NCI-H1092 (cell line): ENCODE measurements at places on chromosomes 11 and 22.

GRCh38 chr22:23608583-23608982 lies 23.5 kb downstream of the DRICH1 start:
- no peak for DNase-seq

GRCh38 chr22:19607192-19608002 lies 83.2 kb upstream of the CLDN5 start:
- DNase-seq, result peak; percentile 76

DNA sequence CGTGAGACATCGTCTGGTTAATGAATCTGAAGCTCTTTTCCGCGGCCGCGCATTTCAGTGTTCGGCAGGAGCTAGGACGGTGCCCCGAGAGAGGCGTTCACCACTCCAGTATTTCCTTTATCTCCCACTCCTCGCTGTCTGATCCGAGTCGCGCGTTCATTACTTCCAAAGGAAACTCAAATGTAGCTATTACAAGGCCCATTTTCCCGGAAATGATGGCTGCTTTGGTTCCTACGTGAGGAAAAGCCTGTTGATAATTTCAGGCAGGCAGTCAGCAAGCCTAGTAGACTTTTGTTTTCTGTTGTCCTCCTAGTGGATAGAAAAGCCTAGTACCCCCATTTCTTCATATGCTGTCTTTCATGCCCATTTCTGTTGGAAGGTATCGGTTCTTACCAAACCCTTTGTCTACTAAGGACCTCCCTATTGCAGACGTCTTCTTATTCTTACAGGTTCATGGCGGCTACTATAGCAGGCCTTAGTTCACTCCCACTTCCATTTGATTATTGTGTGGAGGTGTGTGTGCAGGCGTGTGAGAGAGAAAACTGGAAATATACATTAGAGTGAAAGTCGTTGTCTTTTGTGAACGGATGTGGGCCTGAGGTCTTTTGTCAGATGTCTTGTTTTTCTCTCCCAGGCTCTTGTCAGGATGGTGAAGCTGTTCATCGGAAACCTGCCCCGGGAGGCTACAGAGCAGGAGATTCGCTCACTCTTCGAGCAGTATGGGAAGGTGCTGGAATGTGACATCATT lies 737 bp downstream of the RBM4 start:
- no peak for DNase-seq

- no peak for DNase-seq
Observed at GRCh38 chr22:19940536-19941364, 822 bp upstream of the COMT start.

DNA sequence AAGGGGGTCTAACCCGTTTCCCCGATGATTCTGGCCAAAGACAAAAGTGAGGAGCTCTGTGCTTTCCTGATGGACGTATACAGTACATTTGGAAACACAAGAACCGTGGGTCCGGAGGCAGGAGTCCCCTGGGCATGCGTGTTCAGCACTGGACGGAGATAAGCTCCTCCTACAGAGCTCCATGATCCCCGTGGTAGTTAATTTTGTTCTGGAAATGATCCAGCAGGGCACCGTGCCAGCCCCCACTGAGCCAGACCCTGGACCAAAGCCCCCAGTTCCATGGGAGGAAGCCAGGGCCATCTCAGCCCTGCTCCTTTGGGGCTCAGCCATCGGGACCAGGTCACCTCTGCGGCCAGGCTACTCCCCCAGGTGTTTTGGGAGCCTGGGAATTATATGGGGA lies 83.3 kb downstream of the TRMU start:
- DNase-seq, result no peak

DNA sequence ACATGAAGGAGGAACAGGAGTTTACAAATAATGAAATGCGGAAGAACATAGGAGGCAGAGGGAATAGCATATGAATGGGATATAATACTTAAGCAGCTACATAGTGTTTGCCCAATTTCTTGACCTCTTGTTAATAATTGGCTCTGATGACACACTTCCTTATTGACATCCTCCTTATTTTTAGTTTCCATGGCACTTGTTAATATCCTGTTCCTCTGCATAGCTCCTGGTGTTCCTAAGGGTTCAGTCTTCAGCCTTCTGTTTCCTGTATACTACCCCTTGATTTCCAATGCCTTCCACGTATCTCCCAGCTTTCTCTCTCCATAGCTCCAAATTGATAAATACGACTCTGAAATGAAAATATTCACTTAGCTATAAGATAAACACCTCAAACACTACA lies 663.8 kb upstream of the API5 start:
- DNase-seq, result no peak

DNA sequence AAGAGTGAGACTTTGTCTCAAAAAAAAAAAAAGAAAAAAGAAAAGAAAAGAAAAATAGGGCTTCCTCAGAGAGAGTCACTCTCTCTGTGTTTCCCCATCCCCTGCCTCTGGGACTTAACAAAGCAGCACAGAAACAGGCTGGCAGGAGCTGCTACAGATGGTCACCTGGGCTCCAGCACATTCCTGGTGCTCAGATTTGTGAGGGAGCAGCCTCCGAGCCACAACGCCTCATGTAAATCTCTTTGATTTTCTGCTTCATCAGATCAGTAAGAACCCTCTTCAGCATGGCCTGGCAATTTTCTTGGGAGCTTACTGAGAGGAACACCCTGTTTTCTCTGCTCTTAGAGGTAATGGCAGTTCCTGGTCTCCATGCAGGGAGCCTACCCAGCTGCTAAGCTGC lies 15.2 kb upstream of the LDHA start:
- DNase-seq, result no peak

DNA sequence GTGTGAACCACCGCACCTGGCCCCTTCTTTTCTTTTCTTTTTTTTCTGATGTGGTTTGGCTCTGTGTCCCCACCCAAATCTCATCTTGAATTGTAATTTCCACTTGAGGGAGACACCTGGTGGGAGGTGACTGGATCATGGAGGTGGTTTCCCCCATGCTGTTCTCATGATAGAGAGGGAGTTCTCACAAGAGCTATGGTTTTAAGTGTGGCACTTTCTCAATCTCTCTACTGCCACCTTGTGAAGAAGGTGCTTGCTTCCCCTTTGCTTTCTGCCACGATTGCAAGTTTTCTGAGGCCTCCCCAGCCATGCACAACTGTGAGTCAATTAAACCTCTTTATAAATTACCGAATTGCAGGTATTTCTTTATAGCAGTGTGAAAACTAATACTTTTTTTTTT lies 4.9 kb upstream of the TCN2 start:
- no peak for DNase-seq

DNA sequence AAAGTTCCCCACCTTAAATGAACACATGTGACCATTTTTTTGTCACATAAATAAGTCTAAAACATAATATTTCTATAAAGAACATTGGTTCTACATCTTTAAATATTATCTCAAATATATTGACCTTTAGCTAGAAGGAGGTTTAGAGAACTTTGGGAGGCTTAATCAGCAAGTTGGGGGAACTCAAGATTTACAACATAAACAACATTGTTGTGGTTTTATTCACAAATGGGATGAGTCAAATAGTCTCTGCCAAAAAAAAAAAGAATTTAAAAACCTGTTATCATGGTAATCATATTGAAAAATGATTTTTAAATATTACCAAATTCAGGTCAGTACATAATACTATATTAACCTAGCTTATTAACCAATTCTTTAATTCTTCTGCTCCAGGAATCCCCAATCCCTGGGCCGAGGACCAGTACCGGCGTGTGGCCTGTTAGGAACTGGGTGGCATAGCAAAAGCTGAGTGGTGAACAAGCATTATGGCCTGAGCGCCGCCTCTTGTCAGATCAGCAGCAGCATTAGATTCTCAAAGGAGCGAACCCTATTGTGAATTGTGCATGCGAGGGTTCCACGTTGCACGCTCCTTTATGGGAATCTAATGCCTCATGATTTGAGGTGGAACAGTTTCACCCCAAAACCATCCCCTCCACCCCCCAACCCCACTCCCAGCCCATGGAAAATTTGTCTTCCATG lies 98.2 kb downstream of the RDX start:
- DNase-seq, result no peak

DNA sequence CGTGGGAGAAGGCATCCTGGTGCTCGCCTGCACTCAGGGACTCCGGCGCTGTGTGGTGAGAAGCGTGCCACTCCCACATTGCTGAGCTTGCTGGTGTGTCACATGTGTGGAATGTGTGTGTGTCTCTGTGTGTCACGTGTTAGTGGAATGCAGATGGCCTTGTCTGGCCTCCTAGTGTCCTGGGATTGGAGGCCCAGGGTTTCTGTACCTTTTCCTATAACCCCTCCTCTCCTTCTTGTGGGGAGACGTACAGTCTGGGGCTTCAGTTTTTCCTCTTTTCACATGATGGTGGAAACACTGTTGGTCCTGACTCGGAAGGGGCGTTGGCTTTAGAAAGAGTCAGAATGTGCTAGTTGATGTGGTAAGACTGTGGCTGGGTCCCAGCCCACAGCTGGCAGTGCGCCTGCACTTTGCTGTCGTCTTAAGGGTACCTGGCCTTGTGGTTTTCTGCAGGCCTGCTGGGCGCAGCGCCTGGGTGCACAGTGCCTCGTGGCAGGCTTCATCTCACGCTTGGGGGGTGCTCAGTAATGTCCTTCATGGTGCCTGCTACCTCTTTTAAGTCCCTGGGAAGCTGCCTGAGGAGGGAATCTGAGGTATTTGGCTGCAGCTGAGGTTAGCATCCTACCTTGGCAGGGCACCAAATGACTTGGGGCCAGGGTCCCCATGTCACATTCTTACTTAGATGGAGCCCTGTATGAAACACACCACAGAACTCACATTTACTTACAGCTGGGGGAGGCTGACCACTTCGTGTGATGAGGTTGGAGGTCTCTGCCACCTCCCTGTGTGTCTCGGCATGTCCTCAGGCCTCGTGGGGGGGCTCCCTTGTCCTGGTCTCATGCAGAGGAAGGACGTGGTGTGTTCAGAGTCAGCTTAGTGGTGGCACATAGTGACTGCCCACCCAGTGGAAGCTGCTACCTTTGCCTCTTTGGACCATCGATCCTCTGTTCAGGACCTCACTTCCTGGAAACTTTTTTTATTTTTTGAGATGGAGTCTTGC lies 61.9 kb downstream of the MED15 start:
- no peak for DNase-seq

DNA sequence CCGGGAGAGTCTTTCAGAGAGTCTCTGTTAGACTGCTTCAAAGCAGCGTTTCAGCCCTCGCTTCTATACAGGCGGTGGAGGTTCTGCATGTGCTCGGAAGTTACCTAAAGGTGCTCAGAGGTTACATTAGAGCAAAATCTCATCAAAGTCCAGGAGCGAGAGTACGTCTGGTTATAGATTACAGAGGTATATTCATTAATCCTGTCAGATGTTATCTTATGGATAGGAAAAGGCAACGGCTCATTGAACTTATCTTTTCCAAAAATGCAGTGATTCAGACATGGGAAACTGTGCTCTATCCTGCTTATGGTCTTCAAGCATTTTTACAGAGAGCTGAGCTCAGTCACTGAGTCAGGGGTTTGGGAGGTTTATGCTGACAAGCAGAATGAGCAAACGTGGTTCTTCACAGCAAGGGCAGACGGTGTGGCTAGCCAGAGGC lies 9.1 kb upstream of the ZBED5 start:
- DNase-seq, result no peak

DNA sequence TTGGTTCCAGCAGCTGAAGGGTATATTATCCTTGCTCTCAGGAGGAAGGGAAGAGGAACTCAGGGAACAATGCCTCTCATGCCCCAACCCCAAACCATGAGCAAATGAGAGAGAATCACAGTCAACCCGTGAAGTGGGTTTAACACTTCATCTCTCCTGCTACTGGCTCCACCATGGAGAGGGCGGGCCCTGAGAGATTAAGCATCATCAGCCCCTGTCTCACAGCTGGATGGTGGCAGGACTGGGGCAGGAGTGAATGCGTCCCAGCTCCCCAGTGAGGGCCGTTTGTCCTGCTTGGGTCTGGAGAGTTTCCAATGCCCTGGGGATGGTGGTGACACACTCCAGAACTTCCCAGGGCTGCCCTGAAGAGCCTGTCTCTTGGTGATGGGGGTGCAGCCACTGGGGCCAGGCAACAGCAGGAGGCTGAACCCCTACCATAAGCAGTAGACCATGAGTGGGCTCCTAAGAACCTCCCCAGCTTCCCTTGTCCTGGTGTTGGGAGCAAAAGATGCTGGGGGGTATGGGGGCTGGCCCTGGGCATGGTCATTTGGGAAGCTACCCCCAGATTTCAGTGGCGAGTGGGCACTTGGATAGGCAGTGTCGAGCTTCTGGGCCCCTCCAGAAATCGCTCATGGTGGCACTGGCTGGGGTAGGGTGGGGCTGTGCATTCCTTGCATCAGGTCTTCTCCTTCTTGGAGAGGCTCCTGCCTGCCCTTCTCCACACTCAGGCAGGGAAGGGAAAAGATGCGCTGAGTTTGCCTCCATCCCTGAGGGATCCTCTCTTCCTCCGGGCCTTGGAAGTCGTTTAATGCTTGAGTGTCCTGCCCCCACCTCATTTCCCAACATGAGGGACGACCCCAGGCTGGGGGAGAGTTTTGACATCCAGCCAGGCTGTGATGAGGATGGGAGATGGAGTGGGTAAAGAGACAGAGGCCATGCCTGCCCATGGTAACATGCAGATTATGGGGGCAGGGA lies 157.5 kb downstream of the ST3GAL4 start:
- DNase-seq, result no peak

- no peak for DNase-seq
Observed at GRCh38 chr22:30045901-30046715, 34.2 kb upstream of the HORMAD2 start.

DNA sequence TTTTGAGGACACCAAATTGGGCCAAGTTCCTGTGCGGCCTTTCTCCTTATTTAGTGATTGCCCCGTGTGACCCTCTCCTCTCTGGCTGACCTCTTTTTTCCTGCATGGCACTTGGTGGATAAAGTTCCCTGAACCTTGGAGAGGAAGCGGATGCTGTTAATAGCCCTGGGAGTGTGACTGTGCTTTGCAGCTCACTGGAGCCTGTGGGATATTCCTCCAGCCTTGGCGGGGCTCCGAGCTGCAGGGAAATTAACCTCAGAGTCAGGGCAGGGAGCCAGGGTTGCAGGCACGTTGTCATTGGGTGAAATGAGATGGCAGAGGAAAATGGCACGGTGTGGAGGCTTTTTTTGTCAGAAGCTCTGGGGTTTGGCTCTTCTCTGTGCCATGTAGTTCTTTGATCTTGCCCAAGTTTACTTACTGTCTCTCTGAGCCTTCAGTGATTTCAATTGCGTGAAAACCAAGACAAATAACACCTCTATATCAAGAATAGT lies 965 bp downstream of the OR9Q1 start:
- peak; percentile 80 for DNase-seq

DNA sequence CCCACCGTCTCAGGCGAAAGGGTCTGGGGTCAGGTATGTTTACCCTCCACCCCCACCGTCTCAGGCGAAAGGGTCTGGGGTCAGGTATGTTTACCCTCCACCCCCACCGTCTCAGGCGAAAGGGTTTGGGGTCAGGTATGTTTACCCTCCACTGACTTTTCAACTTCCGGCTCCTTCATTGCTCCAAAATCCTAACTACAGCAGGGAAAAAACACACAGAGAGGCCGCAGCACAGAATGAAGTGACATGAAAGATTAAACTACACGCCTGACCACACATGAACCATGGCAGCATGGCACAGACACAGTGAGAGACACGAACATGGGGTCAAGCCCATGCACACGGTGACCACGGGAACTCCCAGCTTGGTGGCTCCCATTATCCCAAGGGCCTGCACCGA lies 634.9 kb upstream of the B3GAT1 start:
- DNase-seq, result no peak

- DNase-seq, result peak; percentile 67
Observed at GRCh38 chr11:117985953-117986887, at the start of gene IL10RA. TSS of gene IL10RA (plus strand) at chr11:117986394. CDS start at chr11:117986468, 74 bp downstream.
